ENCODE measurements at places on chromosomes 7 and 10.

DNA sequence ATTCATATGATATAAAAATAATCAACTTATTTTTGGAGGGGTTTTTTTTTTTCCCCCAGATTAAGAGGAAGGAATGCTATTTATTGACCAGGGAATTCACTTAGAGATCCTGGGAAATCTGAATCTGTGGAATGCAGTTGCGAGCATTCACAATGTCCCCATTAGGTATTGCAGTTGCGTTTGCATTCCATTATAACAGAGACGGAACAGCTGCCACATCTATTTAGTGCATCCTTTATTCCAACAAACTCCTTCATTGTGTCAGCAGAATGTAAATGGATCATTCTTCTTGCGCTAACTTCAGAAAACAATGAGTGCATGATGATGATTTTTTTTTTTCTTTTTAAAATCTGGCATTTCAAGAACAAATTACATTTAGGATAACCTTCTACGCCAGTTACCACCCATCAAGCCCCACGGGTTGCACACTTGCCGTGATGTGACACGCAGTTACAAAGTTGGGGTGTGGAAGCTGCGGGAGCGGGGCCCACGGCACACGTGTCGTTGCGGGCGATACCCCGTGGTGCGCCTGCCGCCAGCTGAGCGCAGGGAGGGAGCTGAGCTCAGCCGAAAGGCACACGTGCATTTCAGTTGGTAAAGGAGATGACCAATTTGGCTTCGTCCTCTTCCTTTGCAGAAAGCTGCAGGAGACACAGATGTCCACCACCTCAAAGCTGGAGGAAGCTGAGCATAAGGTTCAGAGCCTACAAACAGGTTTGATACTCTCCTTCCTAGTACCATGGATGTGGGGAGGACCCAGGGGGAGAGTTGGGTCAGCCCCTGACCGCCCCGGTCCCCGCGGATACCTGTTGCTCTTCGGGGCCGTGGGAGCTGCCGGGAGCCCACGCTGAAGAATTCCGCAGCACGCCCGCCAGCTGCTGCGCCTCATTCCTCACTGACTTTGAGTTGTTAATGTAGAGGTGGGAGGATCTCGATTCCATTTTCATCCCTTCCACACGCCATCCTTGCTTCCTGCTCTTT lies 175.3 kb upstream of the SH2B2 start:
- no peak for DNase-seq

GRCh38 chr10:1464881-1465417 lies 272.4 kb downstream of the ADARB2 start:
- DNase-seq = no peak

DNA sequence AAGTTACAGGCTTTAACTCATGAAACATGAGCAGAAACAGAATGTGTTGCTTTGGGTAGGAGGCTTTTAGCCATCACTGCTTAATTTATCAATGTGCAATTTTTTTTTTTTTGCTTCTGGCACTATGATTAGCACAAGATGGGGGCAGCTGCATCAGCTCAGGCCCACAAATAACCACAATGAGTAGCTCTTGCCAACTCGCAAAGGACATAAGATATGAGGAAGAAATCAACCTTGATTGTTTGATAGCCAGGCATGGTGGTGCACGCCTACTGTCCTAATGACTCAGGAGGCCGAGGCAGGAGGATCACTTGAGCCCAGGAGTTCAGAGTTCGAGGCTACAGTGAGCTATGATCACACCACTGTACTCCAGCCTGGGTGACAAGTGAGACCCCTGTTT lies 12.3 kb downstream of the NOD1 start:
- peak; percentile 35 for DNase-seq

DNA sequence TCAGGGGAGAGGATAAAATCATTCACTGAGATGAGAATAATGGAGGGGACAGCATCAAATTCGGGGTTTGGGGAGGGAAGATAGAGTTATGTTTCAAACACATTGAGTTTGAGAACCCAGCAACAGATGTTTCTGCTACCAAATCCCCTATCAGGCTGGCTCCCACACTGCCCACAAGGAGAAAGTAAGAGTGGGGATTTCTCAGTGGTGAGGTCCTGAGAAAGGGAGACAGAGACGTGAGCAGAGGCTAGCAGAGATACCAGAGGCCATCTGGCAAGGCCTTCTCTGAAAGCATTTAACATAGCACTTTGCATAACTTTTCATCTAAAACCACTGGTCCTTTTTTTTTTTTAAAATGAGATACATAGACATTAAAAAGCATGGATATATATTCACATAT lies 7.8 kb upstream of the SLF2 start:
- DNase-seq = no peak

DNA sequence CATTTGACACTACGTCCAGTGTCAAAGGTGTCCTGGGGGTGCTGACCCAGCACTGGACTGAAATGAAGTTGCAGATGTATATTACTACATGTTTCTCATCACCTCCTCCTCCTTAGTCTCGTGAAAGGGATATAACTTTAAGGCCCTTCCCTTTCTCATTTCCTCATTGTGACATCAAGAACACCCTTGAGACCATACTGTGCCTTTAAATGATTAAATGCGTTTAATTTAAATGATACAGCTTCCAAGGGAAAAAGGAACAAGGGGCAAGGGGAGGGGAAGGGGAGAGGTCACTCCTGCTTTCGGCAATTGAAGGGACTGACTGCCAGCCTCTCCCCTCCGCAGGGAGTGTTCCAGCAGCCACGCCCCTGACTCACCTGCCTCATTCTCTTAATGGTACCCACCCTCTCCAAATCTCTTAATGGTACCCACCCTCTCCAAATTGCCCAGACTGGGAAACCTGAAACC lies 80.5 kb upstream of the KMT2E start:
- DNase-seq = no peak

DNA sequence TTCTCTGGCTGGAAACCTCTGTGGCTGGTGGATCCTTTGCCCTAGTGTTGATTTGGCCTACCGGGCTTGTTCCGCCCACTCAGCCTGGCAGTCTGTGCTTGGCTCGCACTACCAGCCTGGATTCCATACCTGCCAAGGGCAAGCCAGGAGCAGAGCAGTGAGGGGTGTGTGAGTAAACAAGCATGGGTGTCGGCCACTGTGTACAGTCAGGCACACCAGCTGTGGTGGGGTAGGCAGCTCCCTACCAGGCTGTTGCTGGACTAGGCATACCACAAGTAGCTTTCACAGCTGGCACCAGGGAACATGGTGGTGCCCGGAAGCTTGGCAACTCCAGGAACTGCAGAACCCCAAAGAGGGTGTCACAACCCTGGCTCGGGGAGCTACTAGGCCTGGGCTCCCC lies 942.9 kb upstream of the LRRN3 start:
- no peak for DNase-seq

DNA sequence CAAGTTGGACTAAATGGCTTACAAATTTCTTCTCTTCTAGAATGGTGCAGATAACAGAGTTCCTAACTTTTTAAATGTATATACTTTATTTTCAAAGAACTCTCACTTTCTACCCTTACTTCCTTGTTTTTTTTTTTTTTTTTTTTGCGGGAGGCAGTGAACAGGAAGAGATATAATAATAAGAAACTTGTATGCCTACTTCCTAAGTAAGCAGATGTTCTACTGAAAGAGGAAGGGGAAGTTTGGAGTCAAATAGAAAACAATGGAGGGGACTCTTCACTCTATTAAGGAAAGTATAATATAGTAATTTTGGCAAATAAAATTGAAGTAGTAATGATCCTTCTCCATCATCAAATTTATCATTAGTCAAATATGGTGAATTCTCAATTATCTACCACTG lies 754.0 kb downstream of the KCNMA1 start:
- DNase-seq = no peak

- no peak for DNase-seq
Measured at GRCh38 chr10:1448252-1448930, 288.9 kb downstream of the ADARB2 start.

DNA sequence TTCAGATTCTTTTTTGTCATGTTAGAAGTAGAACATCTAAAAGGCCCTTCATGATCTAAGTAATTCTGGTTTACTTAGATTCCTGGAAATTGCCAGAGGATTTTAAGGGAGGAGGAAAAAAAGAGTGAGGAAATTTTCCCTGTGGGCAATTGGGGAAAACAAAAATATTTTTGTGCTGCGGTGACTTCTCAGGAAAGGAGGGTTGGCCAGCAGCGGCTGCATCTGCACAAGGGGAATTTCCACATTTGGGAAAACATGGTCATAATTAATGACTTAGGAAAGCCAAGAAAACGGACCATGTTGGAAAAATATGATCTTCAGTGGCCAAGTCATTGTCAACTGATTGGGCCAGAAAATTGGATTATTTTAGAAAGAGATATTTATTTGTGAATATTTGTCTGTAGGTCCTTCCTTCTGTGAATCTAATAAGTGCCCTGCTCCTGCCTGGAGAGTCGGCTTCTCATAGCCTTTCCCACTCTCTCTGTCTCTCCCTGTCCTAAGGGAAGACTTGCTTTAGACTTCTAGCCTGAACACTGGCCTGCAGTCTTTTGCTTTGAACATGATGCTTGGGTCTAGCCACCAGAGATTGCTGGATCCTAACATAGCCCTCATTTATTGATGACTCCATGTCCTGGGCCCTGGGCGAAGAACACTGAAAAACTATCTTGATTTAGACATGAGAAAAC lies 124.2 kb upstream of the MKLN1 start:
- no peak for DNase-seq

DNA sequence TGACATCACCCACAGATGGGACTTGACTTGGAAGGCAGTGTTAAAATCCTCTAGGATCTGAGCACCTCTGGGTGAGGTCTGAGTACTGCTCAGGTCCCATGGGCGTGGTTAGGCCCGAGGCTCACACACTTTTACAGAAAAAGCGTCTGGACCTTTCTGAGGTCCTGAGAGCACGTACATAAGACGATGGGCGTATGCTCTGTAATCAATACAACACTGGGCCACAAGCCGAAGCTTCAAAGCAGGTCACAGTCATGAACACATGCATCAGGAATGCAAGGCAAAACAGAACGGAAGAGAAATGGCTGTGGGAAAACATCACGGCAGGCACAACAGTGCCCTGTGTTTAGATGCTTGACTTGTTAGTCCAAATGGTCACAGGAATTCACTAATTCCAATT lies 112.2 kb downstream of the LARP4B start:
- DNase-seq = peak; percentile 83

- no peak for DNase-seq
Measured at GRCh38 chr7:101720324-101720723, 91.2 kb upstream of the MYL10 start.

GRCh38 chr7:1961701-1962276 lies 271.0 kb downstream of the MAD1L1 start:
- peak; percentile 98 for DNase-seq

DNA sequence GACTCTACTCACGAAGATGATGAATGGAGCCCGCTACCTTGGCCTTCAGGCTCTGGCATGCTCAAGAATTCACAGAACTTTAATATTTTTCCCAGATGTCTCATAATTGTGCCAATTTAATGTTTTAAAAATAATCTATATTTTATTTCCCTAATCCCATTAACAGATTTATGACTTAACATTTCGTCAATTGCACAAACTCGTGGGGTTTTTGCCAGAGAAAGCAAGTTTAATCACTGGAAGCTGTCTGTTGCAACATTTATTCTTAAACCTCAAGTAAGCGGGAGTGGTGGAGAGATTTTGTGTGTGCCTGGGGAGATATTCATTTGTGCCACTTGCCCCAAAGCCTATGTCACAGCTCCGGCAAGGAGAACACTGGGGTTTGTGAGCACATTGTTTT lies 117.9 kb downstream of the TEX36 start:
- no peak for DNase-seq

DNA sequence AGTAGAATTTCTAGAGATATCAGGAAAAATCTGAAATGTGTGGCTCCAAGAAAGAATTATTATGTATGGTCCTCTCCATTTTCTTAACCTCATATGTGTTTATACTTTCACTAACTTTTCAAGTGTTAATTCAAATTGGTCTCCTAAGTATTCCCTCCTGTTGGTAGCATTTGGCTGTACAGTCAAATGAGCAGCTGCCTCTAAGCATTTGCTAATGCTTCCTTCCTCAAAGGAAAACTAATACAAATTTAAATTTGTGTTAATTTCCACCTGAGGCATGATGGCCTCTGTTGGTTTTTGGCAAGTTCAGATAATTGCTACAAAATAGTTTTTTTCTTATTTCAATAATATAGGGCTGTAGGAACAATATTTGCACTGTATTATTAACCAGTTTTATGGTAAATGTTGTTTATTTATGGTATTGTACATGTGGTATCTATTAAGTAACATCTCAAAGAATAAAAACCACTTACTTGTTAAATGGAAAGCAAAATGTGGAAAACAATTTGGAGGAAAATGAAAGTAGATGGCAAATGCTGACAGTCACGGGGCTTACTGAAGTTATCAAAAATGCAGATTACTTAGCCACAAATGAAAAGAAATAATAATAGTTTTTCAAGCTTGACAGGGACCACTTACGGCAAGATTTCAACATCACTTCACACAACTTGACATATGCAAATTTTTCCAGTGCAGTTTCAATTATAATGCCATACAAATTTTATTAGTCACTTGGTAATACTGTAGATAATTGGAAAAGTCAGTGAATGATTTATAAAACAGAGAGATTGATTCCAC lies 299.3 kb upstream of the MEOX2 start:
- DNase-seq = no peak

DNA sequence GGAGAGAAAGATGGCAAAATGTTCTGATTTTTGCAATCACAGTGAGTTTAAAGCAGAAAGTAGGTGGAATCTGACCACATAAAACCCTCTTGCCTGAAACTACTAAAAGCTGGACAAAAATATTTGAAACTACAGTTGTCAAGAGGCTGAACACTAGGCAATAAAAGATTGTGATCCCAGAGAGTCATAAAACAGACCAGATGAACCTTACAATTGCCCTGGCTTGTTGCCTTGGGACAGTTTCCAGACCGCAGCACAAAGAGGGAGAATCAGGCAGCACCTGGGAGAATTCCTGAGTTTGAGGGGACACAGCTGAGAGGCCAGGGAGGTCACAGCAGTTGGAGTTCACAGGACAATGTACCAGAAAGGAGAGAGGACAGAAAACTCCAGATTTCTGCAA lies 107.3 kb upstream of the NANOS1 start:
- DNase-seq = peak; percentile 5

DNA sequence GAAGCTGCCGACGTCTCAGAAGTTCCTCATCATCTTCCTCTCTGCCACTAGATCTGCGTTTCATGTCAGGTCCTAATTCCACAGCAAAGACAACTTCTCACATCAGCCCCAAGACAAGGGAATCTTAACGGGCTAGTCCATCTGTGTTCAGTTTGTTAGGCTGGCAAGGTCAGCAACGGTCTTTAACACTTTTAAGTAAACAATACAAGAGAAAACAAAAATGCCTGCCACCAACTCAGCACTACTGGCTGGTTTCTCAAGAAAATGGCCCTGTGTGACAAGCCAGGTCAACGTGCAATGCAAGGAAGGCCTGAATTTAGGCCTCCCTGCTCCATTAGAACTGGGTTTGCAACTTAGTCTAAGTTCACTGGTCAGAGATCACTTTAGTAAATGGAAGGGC lies 41.0 kb upstream of the AFAP1L2 start:
- no peak for DNase-seq

DNA sequence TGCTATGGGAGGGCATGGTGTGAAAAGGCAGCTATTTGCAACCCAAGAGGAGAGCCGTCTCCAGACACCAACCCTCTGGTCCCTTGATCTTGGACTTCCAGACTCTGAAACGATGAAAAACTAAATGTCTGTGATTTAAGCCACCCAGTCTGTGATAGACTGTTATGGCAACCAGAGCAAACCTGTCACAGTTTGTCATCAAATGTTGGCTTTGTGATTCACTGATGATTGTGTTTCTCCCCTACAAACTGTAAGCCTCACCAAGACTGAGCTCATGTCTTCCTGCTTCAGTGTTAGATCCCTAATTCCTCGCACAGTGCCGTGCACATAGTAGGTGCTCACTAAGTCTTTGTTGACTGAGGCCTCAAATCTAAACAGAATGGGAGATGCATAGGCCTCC lies 224.6 kb upstream of the PITRM1 start:
- DNase-seq = no peak

- no peak for DNase-seq
Measured at GRCh38 chr10:51366044-51366443, 291.8 kb downstream of the PRKG1 start.

All from fibroblast of lung (primary cell).